ENCODE measurements at places on chromosomes 1 and 21.

DNA sequence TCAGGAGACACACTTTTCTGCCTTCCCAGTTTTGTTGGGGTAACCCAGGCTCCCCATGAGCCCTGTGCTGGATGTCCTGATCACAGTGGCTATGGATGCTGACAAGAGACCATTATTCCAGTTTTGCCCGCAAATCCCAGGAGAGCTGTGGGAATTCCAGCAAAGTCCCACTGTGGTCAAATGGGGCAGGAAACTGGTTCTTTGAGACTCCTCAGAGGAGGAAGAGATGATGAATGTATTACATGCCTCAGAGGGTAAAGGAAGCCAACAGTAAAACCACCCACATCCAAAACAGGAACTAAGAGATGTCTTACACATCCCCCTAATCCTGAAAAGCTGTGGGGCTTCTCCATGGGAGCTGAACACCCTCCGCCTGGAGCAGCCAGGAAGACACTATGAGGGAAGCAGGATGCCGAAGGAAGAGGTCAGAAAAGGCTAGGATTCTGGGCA is 12.8 kb upstream of the MPZL1 start:
- no peak for DNase-seq

DNA sequence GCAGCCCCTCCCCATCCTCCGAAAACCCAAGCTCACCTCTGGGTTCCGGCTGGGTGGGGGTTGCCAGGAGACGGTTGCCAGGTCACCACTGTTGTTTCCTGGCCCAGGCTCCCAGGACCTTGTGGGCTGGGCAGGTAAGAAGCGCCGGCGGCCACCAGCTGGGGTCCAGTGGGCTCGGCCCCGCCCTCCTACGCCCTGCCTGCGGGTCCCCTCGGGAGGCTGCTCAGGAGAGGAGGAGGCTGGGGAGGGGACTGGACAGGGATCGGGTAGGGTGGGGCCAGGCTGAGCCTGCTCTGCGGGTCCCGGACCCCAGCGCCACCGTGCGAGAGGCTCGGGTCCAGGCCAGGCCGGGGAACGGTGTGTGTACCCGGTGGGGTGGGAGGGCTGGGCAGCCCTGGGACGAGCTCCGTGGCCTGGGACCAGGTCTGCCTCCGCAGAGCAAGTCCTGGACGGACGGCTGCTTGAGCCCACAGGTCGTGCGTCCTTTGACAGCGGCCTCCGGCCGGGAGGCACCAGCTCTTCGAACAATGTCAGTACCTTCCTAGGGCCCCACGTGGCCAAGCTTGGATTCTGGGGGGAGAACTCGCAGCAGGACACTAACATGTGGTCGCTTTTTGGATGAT is at the start of gene TTLL10:
Gene TTLL10, plus strand, starts transcription at position 88 of the 623 bp plus-strand sequence. CDS start 5,336 bp downstream, outside the sequence.
- no peak for DNase-seq

DNA sequence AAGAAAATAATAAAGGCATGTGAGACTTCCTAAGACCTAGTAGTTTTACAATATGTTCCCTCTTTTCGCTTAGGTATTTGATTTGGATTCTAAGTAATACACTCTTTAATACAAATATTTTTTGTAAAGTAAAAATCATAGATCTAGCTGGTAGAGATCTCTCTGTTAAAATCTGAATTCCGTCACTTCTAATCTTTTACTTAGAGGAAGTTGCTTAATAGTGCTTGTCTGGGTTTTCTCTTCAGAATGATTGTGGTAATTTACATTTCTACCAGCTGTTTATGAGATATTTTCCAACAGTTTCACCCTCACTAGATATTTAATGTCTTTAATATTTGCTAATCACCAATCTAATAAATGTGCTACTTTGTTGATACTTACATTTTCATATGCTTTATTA is 23.3 kb downstream of the RBM11 start:
- DNase-seq = no peak

DNA sequence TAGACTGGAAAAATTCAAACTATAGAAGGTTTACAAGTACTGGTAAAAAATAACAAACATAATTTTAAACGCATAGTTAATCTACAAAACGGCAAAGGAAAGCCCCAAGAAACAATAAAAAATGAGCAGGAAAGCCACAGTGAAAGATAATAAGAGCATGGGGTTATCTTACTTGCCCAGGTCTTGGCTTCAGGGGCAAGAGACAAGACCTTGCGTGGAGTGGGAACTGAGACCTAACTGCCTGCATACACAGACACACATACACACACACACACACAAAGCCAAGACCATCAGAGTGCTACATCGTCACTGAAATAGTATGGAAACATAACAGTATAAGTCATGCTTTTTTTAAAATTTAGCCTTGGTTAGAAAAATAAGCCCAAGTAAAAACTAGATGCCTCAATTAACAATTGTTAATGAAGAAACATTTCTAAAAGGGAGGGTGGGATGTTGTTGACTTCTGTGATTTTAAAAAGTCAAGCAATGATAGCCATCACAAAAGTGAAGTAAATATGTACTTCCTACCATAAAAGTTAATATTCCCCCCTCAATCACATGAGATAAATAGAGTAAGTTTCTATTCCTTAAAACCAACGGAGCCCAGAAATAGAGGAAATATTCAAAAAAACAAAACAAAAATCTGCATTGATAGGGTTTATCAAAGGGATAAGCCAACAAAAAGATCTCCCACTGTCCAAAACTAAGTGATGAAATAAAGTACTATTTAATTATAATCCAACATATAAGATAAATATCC is 29.4 kb upstream of the CRP start:
- no peak for DNase-seq

- DNase-seq = peak; percentile 39
Observed at GRCh38 chr1:7207875-7208646, 422.8 kb downstream of the CAMTA1 start.

DNA sequence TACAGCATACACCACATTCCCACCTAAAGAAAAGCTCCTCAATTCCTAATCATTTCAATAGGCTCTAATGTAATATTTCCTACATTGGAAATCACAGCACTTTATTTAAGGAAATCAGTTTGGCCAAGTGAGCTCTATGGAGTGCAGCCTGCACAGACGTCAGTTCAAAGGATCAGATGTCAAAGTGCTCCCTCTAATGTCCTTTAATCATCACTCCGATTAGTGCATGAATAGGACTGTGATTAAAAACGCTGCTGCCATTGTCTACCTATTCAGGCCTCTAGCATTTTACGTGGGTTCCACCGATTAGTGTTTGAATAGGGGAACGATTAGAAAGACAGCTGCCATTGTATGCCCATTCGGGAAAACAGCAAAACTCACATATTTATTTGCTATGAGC is 50.2 kb downstream of the DPYD start:
- DNase-seq = no peak

DNA sequence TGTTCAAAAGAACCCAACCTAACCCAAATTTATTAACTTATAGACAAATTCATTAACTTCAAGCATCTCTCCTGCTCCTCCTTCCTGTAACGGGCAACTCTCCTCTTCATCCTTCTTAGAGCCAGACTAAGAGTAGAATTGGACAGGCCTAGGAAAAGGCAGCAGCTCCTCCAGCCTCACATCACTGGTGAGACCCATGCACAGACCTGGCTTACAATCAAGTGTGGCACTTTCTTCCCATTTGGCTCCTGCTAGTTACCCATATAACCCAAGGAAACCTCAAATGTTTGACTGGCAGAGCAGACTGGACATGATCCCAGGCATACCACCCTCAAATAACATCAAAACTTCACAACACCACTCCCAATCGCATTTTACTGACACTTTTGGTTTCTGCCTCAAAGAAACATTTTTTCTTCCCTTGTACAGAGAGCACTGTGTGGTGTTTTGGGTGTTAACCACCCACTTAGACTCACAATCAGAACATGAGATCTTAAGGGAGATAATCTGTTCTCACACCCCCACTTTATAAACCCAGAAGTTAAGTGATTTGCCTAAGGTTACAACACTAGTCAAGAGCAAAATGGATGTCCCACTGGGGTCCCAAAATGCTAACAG is 101.4 kb downstream of the SIPA1L2 start:
- no peak for DNase-seq

DNA sequence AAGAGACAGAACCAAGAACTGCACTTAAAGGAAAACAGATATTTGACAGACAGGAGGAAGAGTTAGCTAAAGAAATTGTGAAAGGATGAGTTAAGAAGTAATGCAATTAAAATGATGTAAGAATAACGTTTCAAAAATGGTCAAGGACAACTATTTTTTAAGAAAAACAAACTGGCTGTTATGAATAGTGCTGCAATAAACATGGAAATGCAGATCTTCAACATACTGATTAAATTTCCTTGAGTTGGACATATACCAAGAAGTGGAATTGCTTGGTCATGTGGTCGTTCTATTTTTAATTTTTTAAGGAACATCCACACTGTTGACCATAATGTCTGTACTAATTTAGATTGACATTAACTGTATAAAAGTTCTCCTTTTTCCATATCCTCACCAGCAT is 23.1 kb upstream of the PHTF1 start:
- DNase-seq = no peak

DNA sequence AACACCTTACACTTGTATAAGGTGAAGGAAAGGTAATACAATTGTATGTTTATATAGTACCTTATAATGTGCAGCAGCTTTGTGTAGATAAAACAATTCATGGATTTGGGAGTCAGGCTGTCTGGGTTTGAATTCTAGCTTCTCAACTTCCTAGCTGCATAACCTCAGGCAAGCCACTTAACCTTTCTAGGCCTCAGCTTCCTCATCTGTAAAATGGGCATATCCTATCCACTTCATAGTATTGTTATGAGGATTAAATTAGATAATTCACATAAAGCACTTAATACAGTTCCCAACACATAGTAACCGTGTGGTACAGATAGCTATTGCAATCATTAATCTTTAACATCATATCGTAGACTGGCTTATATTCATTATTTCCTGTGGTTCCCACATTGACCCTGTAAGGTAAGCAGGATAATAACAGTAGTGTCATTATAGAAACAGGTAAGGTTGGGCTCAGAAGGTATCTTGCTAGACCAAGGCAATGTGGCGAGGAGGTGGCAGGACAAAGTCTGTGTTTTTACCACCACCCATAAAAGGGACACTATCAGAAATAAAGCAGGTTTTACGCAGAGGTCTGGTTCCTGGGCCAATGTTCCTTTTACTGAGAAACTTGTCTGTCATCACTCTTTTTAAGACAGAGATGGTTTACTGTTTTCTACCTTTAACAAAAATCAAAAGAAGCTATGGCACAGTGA is 334.1 kb downstream of the RRAGC start:
- no peak for DNase-seq

GRCh38 chr1:193406901-193407300 is 220.5 kb upstream of the B3GALT2 start:
- no peak for DNase-seq

DNA sequence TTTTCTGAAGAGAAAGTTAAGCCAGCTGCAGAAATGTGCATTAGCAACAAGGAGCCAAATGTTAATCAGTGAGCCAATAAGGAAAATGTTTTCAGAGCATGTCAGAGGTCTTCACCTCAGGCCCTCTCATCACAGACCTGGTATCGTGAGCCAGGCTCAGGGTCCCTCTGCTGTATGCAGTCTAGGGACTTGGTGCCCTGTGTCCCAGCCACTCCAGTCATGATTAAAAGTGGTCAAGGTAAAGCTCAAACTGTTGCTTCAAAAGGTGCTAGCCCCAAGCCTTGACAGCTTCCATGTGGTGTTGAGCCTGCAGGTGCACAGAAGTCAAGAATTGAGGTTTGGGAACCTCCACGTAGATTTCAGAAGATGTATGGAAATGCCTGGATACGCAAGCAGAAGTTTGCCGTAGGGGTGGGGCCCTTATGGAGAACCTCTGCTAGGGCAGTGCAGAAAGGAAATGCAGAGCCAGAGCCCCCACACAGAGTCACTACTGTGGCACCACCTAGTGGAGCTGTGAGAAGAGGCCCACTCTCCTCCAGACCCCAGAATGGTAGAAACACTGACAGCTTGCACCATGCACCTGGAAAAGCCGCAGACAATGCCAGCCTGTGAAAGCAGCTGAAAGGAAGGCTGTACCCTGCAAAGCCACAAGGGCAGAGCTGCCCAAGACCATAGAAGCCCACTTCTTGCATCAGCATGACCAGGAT is 1128.7 kb downstream of the AMY1C start:
- DNase-seq = no peak

DNA sequence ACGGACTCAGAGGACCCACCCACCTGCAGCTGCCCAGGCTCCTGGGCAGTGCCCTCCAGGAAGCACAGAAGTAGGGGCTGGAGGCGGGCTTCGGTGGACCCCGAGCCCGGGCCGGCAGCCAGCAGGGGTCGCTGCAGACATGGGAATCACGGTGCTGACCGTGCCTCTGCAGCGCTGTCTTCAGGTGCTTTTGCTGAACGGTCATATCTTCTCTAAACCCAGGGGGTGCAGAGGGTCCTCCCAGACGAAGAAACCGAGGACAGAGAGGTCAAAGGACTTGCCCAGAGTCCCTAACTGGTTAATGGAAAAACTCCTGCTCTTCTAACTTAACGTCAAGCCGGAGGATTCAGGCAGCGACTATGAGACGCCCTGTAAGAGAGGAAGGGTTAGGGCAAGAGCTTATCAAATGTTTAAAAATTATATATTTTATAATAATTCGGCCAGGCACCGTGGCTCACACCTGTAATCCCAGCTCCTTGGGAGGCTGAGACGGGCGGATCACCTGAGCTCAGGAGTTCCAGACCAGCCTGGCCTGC is 21.5 kb upstream of the LEFTY2 start:
- DNase-seq = no peak

GRCh38 chr1:114702737-114703136 is 7.4 kb upstream of the AMPD1 start:
- DNase-seq = no peak

GRCh38 chr1:89928506-89928905 is 66.4 kb upstream of the ZNF326 start:
- no peak for DNase-seq

DNA sequence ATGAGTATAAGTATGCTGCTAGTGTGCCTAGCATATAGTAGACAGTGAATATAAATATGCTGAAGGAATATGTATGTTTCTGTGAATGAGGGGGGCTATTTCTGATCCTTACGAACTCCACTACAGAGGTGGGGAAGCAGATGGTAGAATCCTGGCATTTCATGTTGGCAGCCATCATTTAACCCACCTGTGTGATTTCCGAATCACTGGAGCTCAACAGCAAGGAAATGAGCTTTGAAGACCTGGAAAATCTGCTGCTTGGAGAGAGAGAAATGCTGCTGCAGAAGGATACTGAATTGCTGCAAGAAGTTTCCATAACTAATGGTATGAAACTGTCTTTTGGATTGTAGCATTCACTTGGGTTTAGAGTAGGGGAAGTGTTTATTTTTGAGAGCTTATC is 83.5 kb downstream of the RABGAP1L start:
- DNase-seq = no peak

- DNase-seq = no peak
Observed at GRCh38 chr1:230061801-230062200, 5.2 kb upstream of the GALNT2 start.
